ENCODE measurements at places on chromosomes 3 and 15.

- no peak for DNase-seq
These were observed 15.8 kb downstream of the CLK3 start for GRCh38 chr15:74631408-74631807.

GRCh38 chr3:98593046-98593936 lies at the start of gene CPOX:
TSS of gene CPOX (minus strand) at chr3:98593611. CDS start at chr3:98593504, 107 bp downstream.
- DNase-seq: peak; percentile 78

- no peak for DNase-seq
These were observed 57.2 kb downstream of the CHSY1 start for GRCh38 chr15:101194546-101195125.

DNA sequence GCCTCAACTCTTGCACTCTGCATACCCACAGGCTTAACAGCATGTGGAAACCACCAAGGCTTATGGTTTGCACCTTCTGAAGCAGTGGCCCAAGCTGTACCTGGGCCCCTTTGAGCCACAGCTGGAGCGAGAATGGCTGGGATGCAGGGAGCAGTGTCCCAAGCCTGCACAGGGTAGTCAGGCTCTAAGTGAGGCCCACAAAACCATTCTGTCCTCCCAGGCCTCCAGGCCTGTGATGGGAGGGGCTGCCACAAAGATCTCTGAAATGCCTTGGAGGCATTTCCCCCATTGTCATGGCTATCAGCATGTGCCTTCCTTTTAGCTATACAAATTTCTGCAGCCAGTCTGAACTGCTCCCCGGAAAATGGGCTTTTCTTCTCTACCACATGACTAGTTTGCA lies 12.5 kb upstream of the CMSS1 start:
- no peak for DNase-seq

GRCh38 chr3:27254896-27255295 lies 114.3 kb downstream of the NEK10 start:
- no peak for DNase-seq

- DNase-seq: no peak
These were observed 38.9 kb upstream of the KIF23 start for GRCh38 chr15:69375151-69375790.

GRCh38 chr3:23741036-23741706 lies 64.6 kb upstream of the UBE2E1 start:
- DNase-seq: no peak
